Heart right ventricle (tissue), 16 donors: ENCODE measurements at places on chromosomes 7 and 10. TPM values are rescaled to one million over a fixed set of nuclear protein-coding genes. Genes with fewer than 3 reads are reported as not detected.

The GSTO2 gene
- total RNA-seq: 1.6 TPM

- no peak overlapping the region for H3K4me3 ChIP-seq
- peaks cover 28% of the 10 kb centered on the region for H3K27me3 ChIP-seq
- H3K27ac ChIP-seq: no peak overlapping the region
- H3K4me1 ChIP-seq: no peaks in the 10 kb centered on the region
- DNase-seq: no peak
These were observed 2.0 kb downstream of the SOSTDC1 start for GRCh38 chr7:16463520-16463919.

DNA sequence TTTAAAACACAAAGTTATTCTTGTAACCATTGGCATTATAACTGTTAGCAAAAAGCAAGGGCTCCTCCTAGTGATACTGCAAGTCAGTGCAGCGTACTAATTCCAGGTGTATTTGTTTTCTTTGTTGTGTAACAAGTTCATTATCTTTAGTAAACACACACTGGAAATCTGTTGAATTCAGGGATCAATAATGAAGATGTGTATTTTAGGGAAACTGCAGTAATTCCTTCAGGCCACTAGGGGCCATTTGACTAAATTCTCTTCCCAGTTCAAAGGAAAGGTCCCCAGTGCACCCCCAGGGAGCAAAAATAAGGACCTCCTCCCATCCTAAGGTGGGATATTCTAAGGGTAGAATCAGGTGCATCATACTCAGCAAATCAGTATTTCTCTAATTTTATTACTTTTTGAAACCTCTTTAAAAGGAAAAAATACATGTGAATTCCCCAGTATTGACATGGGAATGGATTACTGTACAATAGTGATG, 158.6 kb upstream of the LYZL1 start:
- H3K27ac ChIP-seq: no peak overlapping the region
- no peak for DNase-seq
- no peak overlapping the region for H3K4me3 ChIP-seq
- H3K36me3 ChIP-seq: no peaks in the 10 kb centered on the region

GRCh38 chr7:69640925-69641594, 42.8 kb downstream of the AUTS2 start:
- DNase-seq: no peak
- H3K27ac ChIP-seq: no peak overlapping the region
- no peaks in the 10 kb centered on the region for H3K4me1 ChIP-seq
- no peak overlapping the region for H3K4me3 ChIP-seq
- H3K27me3 ChIP-seq: no peaks in the 10 kb centered on the region

The ZYX gene
- total RNA-seq: 48.5 TPM

GRCh38 chr7:99669782-99670181, 10.0 kb downstream of the CYP3A5 start:
- no peak for DNase-seq
- H3K4me1 ChIP-seq: no peaks in the 10 kb centered on the region
- no peak overlapping the region for H3K27ac ChIP-seq
- H3K4me3 ChIP-seq: no peak overlapping the region

DNA sequence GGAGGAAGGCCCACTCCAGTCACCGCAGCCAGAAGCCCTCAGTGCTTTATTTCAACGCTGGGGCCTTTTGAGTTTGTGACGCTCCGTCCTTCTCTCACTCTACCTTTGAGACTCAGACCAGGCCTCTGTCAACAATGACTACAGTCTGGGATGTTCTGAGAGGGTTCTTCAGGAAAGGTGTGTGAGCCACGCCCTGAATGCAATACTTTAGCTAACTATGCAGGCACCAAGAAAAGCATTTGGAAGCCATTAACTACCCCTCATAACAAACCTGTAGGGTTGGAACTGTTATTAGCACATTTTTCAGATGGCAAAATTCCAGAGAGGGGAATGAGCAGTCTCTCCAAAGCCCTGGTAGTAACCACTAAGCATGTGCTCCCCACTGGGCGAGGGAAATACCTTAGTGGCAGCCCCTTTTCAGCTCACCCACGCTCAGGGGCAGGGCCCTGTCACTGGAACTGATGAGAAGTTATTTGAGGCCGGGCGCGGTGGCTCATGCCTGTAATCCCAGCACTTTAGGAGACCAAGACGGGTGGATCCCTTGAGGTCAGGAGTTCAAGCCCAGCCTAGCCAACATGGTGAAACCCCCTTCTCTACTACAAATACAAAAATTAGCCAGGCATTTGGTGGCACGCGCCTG, 5.7 kb upstream of the ARPC1B start:
- H3K36me3 ChIP-seq: peaks cover 12% of the 10 kb centered on the region
- no peaks in the 10 kb centered on the region for H3K27me3 ChIP-seq
- DNase-seq: no peak
- no peaks in the 10 kb centered on the region for H3K4me1 ChIP-seq

DNA sequence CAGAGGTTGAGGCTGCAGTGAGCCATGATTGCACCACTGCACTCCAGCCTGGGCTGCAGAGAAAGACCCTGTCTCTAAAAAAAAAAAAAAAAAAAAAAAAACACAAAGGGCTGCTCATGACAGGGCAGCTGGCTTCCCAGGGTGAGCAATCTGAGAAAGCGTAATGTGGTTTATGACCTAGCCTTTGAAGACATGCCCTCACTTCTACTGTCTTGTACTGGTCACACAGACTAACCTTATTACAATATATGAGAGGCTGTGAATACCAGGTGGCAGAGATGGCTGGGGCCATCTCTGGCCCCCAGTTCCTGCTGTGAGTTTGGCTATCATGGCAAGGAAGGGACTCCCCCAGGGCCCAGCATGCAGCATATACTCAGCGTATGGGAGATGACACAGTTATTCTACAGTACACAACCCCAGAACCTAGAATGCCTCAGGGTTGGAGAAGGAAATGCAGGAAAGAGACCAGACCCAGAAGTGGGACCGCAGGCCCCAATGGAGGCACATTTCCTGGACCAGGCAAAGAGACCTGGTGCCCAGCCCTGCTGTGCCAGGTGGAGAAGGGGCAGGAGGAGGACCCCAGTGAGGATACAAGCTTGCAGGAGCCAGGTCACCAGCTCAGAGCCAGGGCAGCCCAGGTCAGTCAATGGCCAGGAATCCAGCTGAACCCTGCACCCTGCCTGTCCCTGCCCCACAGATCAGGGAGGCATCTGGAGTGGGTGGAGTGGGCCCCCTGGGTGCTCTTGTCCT, 26.3 kb downstream of the NPTX2 start:
- peaks cover 10% of the 10 kb centered on the region for H3K27me3 ChIP-seq
- no peak overlapping the region for H3K4me3 ChIP-seq
- H3K4me1 ChIP-seq: no peaks in the 10 kb centered on the region
- H3K36me3 ChIP-seq: no peaks in the 10 kb centered on the region
- no peak for DNase-seq
- H3K27ac ChIP-seq: no peak overlapping the region

DNA sequence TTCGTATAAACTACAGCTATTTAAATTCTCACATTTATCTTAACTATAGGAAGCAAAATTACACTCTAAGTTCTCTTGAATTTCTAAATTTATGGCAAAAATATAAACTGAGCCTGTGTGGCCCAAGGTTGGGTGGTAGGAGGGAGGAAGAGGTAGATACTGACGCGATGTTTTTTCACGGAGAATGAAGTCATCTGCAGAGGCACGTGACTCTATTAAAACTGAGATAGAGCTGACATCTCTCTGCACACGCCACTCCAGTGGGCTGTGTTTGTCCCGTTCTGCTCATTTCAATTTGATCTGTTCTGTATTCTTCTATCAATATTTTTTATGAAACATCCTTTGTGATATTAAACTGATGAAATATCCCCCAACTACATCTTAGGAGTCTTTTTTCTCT, 286.8 kb downstream of the DNAJB6 start:
- H3K4me3 ChIP-seq: no peak overlapping the region
- DNase-seq: no peak
- H3K4me1 ChIP-seq: no peaks in the 10 kb centered on the region

GRCh38 chr7:17710312-17710711, 230.0 kb downstream of the SNX13 start:
- no peak overlapping the region for H3K27ac ChIP-seq
- H3K4me3 ChIP-seq: no peak overlapping the region
- H3K4me1 ChIP-seq: no peaks in the 10 kb centered on the region
- no peaks in the 10 kb centered on the region for H3K27me3 ChIP-seq
- no peak for DNase-seq

- peak overlapping the region; percentile 72 for H3K27ac ChIP-seq
- H3K4me3 ChIP-seq: no peak overlapping the region
- DNase-seq: no peak
- no peaks in the 10 kb centered on the region for H3K27me3 ChIP-seq
- H3K36me3 ChIP-seq: no peaks in the 10 kb centered on the region
- H3K4me1 ChIP-seq: peaks cover 14% of the 10 kb centered on the region
These were observed 18.5 kb upstream of the PRKAR1B start for GRCh38 chr7:745431-746154.

The SH2D4B gene
- total RNA-seq: not detected

DNA sequence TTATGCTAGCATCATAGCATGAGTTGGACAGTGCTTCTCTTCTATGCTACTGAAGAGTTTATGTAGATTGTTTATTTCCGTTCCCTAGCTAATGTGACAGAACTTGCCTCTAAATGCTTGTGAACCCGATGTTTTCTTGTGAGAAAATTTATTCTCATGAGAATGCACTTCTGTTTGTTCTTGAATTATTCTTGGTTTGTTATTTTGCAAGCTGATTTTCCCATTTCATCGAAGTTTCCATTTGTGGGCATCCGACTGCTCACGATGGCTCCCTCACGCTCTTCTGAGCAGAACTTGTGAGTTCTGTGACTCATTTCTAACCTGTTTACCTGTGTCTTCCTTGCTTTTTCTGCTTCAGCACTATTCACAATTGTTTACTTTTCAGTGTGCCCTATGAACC, 59.9 kb downstream of the WDFY4 start:
- no peak for DNase-seq
- H3K27ac ChIP-seq: no peak overlapping the region
- H3K27me3 ChIP-seq: no peaks in the 10 kb centered on the region
- no peak overlapping the region for H3K4me3 ChIP-seq

GRCh38 chr10:64458306-64458705, 937.1 kb downstream of the REEP3 start:
- H3K36me3 ChIP-seq: no peaks in the 10 kb centered on the region
- no peaks in the 10 kb centered on the region for H3K27me3 ChIP-seq
- H3K27ac ChIP-seq: no peak overlapping the region
- no peaks in the 10 kb centered on the region for H3K4me1 ChIP-seq

The UNCX gene
- total RNA-seq: not detected

The KCNMA1 gene
- total RNA-seq: 1.7 TPM

DNA sequence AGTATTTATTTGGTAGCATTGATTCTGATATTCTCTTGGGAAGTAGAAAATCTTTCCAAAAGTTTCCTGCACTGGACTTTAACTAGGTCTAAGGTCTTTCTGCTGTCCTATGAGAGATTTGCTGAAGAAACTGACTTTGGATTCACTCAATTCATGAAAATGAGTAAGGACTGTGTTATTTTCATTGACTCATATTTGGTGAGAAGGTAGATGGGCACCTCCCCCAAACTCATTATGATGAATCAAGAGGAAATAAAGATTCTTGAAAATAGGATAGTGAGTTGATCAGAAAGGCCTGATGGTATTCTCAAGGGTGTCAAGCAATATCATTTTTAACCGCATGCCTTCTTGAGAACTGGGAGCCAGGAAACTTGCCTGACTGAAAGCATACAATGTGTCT, 110.3 kb downstream of the RNF133 start:
- H3K36me3 ChIP-seq: no peaks in the 10 kb centered on the region
- no peak for DNase-seq
- H3K27ac ChIP-seq: no peak overlapping the region
- H3K27me3 ChIP-seq: no peaks in the 10 kb centered on the region
